Left lung (tissue), 14 donors: ENCODE measurements at places on chromosomes 4 and X.

DNA sequence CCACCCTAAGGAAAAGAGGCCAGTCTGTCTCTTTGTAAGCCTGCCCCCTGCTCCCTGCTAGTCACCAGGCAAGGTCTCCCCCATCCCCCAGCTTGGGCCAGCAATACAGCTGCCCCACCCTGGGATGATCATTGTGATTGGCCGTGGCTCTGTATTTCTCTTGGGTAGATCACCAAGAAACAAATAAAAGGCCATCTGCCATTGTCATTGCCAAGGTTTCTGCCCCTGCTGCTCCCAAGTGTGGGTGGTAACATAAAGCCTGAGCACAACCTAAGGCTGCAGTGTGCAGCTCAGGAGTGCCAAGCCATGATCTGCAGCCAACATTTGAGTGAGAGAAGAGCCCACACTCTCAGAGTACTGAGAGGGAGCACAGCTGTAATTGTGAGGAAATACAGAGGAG, 241.0 kb upstream of the POF1B start:
- H3K36me3 ChIP-seq = no peaks in the 10 kb centered on the region
- no peak for DNase-seq
- no peak overlapping the region for H3K4me3 ChIP-seq

DNA sequence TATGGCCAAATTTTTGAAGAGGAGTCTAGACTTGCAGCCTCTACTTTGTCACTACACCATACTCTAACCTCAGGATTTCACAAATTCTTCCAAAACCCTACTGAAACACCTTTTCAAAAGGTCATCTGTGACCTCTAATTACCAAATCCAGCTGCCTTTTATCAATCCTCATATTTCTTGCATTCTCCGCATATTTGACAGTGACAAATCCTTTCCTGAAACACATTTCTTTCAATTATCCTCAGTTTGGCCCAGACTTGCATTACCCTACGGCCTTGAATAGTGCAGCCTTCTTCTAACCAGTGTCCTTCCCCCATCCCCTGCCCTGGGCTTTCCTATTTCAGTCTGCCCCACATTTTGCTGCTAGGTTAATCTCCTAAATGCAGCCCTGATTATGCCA, 25.5 kb downstream of the MID2 start:
- DNase-seq = no peak
- H3K4me3 ChIP-seq = no peak overlapping the region

GRCh38 chr4:79651456-79651855, 243.4 kb upstream of the GK2 start:
- H3K27me3 ChIP-seq = no peaks in the 10 kb centered on the region
- H3K27ac ChIP-seq = peak overlapping the region; percentile 37
- no peak overlapping the region for H3K4me3 ChIP-seq
- H3K36me3 ChIP-seq = no peaks in the 10 kb centered on the region
- H3K4me1 ChIP-seq = peaks cover 5% of the 10 kb centered on the region

DNA sequence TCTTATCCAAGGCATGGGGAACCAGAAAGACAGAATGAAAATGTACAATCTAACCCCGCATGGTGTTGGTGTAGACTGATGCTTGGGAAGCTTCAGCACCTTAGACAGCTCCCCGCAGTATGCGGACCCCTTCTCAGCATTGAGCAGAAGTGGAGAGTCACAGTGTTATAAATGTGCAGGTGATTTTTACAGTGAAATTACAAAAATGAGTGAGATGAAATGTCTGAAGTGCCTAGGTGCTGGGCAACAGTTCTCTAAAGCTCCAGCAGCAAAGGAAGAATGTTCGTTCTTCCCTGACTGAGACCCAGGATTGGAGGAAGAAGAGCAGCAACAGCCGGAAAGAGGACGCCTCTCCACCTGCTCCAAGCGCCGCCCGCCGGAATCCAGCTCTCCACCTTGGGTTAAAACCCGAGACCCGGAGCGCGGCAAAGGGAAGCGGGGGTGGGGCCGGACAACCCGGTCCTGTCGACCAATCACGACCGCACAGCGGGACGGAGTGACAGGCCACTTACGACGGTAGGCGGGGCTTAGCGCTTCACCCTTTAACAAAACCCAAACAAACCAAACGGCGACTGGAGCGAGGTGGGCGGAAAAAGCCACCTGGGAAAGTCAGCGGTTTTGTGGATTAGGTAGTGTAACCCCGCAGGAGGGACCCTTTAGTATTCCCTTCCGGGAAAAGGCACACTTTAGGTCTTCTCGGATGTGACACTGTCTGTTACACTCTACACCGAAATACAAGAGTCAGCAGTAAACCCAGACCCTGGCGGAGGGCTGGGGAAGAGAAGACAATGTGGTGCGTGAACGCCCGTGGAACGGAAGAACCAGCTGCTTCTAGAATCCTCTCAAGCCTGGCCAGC, at the start of gene GLRA3:
Gene GLRA3, minus strand, starts transcription at position 403 of the 857 bp plus-strand sequence. CDS start 436 bp downstream, outside the sequence.
- no peaks in the 10 kb centered on the region for H3K4me1 ChIP-seq
- peak; percentile 67 for DNase-seq
- H3K4me3 ChIP-seq = peak within 1 kb of the TSS; percentile 24

DNA sequence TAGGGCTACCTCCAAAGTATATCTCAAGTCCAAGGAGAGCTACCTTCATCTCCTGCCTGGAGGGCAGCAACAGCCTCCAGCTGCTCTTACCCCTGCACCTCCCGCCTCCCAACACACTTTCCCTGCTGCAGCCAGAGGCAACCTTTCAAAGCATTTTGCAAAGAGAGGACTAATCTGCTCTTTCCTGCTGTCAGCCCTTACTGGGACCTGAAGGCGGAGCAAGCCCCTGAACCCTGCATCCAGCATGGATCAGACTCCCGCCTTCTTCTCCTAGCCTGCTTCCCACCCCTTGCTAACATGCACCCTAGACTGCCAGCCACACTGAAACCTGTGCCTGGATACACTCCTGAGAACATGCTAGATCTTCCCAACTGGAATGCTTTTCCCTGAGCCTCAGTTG, 37.7 kb upstream of the VMA21 start:
- no peaks in the 10 kb centered on the region for H3K36me3 ChIP-seq
- no peak for DNase-seq
- H3K4me1 ChIP-seq = no peaks in the 10 kb centered on the region
- no peak overlapping the region for H3K4me3 ChIP-seq

GRCh38 chr4:117700111-117700892, 334.0 kb upstream of the NDST3 start:
- DNase-seq = no peak
- no peaks in the 10 kb centered on the region for H3K4me1 ChIP-seq
- no peaks in the 10 kb centered on the region for H3K27me3 ChIP-seq
- H3K36me3 ChIP-seq = no peaks in the 10 kb centered on the region
- H3K4me3 ChIP-seq = no peak overlapping the region

DNA sequence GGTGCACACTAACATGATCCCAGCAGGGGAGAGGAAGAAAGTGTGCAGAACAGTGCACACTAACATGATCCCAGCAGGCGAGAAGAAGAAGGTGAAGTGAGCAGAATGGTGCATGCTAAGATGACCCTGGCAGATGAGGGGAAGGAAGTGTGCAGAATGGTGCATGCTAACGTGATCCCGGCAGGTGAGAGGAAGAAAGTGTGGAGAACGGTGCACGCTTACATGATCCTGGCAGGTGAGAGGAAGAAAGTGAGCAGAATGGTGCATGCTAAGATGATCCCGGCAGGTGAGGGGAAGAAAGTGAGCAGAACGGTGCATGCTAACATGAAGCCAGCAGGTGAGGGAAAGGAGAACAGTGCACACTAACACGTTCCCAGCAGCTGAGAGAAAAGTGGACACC, 83.7 kb downstream of the ACOX3 start:
- H3K27me3 ChIP-seq = no peaks in the 10 kb centered on the region
- no peak overlapping the region for H3K27ac ChIP-seq
- H3K36me3 ChIP-seq = no peaks in the 10 kb centered on the region
- no peak overlapping the region for H3K4me3 ChIP-seq
- peak; percentile 6 for DNase-seq

GRCh38 chr4:32133141-32133540, 1413.0 kb downstream of the PCDH7 start:
- no peaks in the 10 kb centered on the region for H3K27me3 ChIP-seq
- DNase-seq = no peak
- no peak overlapping the region for H3K4me3 ChIP-seq
- no peak overlapping the region for H3K27ac ChIP-seq
